ENCODE measurements at places on chromosomes 5 and 9. TPM values are rescaled to one million over a fixed set of nuclear protein-coding genes. Genes with fewer than 3 reads are reported as not detected.

The NTNG2 gene
- 1.3 TPM for total RNA-seq

The PPP3R2 gene
- total RNA-seq: not detected

The PRLR gene
- total RNA-seq: 0.16 TPM

The PTTG1 gene
- total RNA-seq: 54.9 TPM

The TMEM250 gene
- total RNA-seq: 37.5 TPM

The NEUROG1 gene
- not detected for total RNA-seq

The CLINT1 gene
- total RNA-seq: 53.7 TPM

The WDR38 gene
- total RNA-seq: not detected

The IRGM gene
- not detected for total RNA-seq

The PTGDS gene
- total RNA-seq: 0.39 TPM

The C5orf46 gene
- not detected for total RNA-seq

The GCNT1 gene
- total RNA-seq: 20.0 TPM

The FAM78A gene
- total RNA-seq: 0.24 TPM

The IFNK gene
- not detected for total RNA-seq

The ATP10B gene
- total RNA-seq: not detected

The FAM221B gene
- not detected for total RNA-seq
